ENCODE measurements at places on chromosomes 3 and 15.

DNA sequence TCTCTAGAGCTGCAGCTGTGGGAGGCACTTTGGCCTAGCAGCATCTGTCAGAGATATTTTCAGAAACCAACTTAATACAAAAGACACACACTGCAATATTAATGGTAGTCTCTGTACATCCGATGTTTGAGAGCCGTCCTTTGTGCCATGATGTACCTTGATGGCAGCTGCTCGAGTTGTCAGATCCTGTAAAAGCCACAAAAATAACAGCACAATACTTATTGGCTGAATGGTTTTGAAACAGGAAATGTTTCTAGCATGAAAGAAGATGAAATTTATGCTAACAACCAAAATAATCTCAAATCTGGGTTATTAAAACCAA is 445.5 kb upstream of the TBL1XR1 start:
- DNase-seq, result no peak

DNA sequence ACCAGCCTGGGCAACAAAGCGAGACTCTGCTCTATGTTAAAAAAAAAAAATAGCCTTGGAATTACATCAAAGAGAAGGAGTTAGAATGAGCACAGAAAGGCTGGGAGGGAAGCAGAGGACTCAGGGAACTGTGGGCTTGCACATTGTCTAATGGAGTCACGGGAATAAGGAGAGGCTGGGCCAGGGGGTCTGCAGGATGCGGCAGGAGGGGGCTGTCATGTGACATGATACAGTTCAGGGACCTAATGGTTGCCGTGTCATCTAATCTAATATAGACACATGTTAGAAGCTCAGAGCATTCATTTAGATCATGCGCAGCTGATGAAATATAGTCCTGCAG is 32.5 kb downstream of the GRK7 start:
- DNase-seq, result no peak

- DNase-seq, result peak; percentile 82
These were observed 70.7 kb downstream of the SSR3 start for GRCh38 chr3:156483961-156484787.

- DNase-seq, result no peak
These were observed 67.0 kb upstream of the IMPG2 start for GRCh38 chr3:101387351-101387750.

GRCh38 chr15:72342385-72342784 is 22.4 kb upstream of the CELF6 start:
- peak; percentile 31 for DNase-seq

DNA sequence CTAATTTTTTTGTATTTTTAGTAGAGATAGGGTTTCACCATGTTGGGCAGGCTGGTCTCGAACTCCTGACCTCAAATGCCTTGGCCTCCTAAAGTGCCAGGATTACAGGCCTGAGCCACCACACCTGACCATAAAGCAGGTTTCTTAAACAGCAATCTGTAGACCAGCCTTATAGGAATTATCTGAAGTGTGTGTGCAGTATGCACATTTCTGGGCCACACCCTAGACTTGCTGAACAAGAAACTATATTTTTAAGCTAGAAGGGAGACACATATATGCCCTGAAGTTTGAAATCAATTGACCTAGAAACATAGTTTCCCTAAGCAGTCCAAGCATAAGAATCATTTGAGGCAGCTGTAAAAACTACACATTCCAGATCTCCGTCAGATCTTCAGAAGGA is 805.7 kb downstream of the TUSC7 start:
- DNase-seq, result no peak

DNA sequence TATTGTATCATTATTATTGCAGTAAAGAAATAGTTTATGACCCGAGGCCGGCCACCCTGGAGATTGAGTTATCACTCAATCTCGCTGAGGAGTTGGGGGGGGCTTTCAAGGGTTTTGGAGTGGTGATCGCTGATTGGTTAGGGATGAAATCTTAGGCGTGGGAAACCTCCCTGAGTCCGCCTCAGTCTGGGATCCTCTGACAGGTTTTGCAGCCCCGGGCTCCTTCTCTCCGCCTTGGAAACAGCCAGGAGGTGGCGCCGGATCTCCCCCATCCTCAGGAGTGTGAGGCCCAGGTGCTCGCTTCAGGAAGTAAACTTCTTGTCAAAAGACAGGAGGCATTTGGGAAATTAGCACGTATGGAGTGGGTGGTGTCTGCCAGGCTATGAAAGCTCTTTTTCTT is 41.1 kb upstream of the SEC61A1 start:
- DNase-seq, result no peak

DNA sequence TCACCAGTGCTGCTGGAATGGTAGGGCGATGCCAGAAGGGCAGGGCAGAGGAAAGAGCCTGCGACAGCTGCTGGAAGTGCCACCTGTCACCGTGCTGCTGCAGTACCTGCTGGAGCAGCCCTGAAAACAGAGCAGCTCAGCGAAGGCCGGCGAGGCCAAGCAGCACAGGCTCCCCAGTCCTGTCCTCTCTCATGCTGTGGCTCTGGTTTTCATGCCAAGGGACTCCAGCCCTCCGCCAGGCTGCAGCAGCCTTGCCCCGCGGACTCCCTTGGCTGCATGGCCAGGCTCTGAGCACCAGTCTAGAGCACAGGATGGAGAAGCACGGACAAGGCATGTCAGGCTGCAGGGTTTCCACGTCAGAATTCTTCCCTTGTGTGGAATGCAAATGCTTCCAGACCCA is 43.9 kb downstream of the ADCY5 start:
- DNase-seq, result no peak

- no peak for DNase-seq
These were observed 111.3 kb downstream of the BBX start for GRCh38 chr3:107634099-107634489.

DNA sequence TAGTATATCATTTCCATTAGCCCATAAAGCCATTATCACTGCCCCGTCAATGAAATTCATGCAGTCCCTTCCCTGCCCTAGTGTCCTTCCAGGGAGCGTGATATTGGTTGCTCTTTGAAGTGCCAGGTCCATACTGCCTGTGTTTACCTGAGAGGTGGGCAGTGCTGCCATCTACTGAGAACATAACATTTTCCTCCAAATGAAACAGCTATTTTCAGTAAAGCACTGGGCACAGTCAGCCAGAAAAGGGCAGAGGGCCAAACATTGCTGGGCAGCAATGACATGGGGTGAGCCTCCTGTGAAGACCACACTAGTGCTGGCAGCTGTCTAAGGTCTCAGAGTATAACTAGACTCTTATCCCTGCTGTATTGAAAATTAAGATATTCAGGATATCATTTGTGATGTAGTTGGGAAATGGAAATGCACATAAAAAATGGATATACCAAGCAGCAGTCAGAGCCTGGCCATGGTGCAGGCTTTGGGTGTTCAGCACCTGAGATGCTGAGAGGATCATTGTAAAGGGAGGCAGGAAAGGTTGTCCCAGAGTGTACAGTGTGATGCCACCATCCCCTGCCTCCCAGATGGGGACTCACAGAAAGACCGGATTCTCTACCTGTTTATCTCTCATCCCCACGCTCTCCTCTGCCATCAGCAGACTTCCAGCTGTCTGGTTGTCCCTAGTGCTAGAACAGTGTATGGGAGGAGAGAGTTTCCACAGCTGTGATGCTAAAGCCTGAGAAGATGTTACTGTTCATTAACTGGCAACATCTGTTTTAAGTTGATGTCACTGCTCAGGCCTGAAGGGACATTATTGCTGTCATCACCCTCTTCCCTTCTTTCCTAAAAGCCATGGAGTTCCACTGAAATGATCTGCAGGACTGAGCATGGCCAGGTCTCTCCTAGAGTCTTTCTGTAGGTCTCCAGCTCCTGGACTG is 108.8 kb downstream of the ARNT2 start:
- DNase-seq, result no peak

DNA sequence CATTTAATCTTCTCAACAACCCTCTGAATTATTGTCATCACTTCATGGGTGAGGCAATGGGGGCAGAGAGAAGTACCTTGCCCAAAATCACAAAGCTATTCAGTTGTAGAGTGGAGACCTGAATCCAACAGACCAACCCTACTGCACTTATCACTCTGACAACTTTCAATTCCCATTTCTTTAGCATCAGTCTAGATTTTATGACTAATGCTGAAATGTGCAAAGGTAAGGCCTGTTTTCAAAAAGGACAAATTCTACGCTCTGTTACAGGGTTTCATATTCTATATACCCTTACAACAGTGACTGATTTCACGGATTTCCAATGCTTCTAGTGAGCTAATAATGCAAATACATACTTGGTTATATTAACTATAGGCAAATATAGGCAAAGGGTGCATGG is 286.0 kb downstream of the ADAMTS17 start:
- no peak for DNase-seq

DNA sequence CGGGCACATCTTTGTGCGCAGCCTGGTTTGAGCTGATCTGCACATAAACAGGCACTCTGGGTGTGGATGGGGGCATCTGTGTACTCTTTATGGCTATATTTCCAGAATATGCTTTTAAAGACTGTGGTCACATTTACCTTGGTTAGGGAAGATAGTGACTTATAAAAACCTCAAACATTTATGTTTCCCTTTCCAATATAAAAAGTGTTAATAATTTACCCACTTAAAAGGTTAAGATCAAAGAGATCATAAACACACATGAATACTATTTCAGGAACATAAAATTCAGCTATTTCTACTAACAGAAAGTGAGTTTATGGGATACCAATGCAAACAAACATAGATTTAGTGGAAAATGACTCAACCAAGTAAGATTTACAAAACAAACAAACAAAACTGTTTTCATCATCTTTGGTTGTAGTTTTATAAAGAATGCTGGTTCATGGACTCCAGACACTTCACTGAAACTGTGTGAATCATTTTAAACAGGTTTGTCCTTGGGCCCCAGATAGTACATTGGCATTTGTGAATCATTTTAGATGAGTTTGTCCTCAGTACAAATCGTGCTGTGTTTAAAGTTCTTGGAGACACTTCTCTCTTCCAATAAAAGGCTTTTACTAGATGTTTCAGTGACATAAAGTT is 253.5 kb upstream of the CTDSPL start:
- no peak for DNase-seq

GRCh38 chr15:92914768-92915221 is 14.7 kb downstream of the CHD2 start:
- DNase-seq, result no peak

DNA sequence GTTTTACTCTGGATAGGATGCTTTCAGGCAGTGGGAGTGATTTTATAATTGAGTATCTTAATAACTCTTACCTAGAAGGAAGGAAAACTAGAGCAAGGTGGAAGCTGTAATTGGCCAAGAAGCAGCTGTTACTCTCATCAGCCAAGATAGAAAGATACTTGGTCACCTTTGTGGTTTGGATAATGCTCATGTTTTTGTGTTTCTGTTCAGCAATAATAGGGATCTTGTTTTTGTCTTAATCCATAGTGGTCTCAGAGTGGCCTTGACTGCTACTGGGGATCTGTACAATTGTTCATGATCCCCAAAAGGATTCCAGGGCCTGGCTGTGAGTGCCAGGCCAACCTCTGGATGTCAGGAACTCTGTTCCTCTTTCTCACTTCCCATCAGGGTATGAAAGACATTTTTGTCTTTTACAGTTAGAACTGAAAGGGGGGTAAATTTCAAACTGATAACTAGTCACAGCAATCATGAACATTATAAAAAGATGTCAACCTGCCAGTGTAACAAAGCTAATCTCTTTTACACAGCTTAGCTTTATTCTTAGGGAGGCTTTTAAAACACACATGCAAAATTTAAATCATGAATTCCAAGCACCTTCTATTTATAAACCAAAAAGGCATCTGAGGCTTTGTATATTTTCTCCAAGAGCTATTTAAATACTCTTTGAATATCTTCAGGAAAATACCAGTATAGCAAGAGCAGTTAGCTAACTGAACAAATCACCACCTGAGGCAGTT is 6.0 kb downstream of the UBL7 start:
- DNase-seq, result no peak

- DNase-seq, result no peak
These were observed 29.0 kb upstream of the BDH1 start for GRCh38 chr3:197584733-197585132.

DNA sequence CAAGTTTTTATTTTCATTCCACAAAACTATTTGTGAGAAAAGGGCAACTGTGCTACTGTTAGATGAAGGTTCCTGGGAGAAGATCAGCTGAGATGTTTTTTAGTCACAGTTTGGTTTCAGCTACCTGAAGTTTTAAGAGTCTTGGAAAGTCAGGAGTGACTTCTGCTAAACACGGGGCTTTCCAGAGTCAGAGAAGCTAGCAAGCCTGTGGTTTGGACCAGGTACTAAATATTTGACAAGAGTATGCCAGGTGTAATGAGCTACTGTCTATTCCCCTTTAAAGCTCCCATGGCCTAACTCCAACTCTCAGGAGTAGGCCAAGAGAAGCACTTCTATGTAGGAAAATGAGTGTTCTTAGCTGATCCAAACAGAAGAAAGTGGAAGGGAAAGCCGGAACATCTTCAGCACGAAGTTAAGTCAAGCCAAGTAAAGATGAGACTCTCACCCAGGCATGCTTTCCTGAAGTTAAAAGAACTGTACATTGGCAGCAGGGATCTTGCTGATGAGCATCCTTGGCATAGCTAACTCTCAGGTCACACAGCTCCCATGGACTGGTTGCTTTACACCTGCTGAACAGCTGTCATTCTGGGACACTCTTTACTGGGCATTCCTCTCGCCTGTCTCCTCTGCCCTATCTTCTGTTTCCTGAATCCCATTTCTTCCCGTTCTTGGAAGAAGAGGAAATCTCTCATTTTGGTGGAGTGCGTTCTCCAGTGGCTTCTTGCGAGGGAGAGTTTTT is 22.5 kb downstream of the TM4SF18 start:
- no peak for DNase-seq

DNA sequence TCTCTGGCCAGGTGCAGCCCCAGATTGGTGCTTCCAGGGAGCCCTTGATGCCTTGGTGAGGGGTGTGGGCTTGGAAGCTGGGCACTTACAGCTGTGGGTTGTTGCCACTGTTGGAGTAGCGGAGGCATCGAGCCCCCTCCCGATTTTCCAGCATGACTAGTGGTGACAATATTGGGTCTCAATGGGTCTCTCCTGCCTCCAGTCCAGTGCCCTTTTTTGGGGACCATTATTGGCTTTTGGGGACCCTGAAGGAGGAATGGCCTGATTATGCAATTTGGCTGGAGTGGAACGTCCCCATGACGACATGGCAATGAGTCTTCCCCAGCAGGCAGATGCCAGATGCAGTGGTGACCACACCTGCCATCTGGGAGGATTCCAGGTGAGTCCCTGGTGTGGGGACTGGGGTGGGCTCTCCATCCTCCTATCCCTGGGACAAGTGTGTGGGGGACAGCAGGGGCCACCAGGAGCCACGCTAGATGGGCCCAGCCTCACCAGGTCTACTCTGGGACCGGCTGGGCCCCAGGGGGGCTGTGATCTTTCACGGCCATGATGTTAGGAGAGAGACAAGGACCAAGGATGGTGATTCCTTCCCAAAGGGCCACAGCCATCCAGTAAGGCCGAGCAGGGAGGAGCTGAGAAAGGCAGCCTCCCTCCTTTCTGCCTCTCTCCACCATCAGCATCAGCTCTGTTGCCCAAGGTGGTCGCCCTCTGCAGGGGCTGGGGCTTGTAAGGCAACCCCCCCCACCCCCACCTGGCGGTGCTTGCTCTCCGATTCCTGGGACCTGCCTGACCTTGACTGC is 196.8 kb downstream of the GOLGA6L6 start:
- DNase-seq, result no peak

DNA sequence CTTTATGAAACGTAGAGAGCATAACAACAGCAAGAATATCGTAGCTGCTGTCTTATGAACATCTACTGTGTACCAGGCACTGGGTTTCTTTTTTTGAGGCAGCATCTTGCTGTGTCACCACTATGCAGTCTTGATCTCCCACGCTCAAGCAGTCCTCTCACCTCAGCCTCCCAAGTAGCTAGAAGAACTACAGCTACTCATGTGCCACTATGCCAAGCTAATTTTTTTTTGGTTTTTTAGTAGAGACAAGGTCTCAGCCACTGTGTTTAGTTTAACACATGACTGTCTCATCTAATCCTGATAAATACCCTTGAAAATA is 129.9 kb downstream of the VGLL4 start:
- no peak for DNase-seq

GRCh38 chr15:68589053-68589452 is 10.3 kb downstream of the CORO2B start:
- DNase-seq, result no peak
